ENCODE measurements at places on chromosomes 11 and 22. TPM values are rescaled to one million over a fixed set of nuclear protein-coding genes. Genes with fewer than 3 reads are reported as not detected.

- no peak for DNase-seq
These were observed 1082.0 kb upstream of the CNTN5 start for GRCh38 chr11:97938789-97939188.

DNA sequence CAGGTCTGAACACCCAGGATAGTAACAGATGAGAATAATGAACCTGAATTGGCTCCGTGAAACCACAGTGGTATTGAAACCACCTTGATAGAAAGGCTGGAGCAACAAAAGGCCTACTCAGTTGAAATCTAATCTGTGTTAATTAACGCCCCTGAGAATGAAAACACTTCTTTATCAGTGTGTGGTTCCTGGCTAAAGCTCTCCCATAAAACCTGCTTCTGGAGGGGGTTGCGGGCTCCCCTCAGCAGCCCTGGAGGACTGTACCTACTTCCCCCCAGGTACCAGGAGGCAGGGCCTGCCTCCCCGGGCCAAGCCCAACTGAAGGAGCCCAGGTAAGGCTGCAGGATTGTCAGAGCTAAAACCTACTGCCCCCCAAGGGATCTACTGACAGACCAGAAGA, 54.6 kb downstream of the PLEKHA7 start:
- DNase-seq, result no peak

DNA sequence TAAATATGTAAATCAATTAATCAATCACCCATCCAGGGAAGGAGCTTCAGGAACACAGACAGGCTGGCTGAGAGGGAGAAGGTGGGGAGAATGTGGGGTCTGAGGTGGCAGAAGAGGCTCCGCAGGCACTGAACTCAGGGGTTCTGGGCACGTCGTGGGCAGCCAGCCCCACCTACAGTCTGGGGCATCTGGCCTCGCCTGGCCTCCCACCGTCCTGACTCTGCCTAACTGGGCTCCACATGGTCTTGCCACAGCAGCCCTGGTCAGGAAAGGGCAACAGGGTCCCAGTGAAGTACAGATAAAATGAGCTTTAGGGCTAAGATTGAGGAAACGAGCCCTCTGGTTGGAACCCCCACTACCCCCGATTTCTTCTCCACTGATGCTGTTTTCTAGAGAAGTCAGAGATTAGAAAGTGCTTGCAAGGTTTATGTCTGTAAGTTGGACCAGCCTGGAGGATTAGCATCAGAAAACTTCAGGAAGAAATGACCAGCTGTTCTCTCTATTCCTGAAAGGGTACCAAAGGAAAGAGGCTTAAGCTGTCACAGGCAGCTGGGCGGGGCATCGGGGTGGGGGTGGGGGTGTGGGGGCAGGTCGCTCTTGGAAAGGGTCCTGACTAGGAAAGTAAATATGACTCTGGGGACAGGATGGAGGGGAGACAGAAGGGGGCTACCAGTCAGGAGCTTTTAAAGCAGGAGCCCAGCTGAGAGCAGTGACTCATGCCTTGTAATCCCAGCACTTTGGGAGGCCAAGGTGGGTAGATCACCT, 261.7 kb downstream of the BUD13 start:
- no peak for DNase-seq

- DNase-seq, result no peak
These were observed 10.9 kb upstream of the NEAT1 start for GRCh38 chr11:65411681-65412070.

DNA sequence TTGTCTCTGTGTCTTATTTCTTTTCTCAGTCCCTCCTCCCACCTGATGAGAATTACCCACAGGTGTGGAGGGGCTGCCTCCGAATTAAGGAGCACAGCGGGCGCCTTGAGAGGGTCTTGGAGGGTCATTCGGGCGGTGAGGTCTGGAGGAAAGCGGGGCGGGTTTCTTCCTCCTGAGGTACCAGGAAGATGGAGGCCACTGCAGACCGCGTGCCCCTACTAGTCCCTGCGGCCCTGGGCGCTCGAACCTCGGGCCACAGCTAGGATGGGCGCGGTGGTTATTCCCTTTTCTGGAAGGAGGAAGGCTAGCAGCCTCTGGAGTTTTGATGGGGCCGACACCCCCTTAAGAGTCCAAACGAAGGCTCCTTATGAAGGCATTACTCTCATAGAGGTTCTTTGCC, 5.5 kb upstream of the FAM111A start:
- no peak for DNase-seq

- DNase-seq, result no peak
These were observed 7.8 kb downstream of the SLC5A1 start for GRCh38 chr22:32050678-32051515.

DNA sequence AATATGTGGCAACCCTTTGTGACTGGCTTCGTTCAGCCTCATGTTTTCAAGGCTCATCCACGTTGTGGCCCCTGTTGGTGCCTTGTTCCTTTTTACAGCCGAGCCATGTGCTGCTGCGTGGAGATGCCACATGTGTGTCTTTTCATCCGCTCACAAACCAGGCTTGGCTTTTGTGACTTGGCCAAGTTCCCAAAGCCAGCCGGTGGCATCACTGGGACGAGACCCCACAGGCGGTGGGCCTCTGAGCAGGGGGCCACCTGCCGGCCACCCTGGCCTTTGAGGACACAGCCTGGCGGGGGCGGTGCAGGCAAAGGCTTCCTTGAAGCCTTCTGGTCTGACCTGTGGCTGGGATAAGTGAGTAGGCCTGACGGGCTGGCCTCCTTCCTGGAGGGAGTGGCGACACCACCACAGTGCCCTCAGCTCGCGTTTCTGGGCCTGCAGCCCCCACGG, 10.5 kb downstream of the GRK2 start:
- no peak for DNase-seq

DNA sequence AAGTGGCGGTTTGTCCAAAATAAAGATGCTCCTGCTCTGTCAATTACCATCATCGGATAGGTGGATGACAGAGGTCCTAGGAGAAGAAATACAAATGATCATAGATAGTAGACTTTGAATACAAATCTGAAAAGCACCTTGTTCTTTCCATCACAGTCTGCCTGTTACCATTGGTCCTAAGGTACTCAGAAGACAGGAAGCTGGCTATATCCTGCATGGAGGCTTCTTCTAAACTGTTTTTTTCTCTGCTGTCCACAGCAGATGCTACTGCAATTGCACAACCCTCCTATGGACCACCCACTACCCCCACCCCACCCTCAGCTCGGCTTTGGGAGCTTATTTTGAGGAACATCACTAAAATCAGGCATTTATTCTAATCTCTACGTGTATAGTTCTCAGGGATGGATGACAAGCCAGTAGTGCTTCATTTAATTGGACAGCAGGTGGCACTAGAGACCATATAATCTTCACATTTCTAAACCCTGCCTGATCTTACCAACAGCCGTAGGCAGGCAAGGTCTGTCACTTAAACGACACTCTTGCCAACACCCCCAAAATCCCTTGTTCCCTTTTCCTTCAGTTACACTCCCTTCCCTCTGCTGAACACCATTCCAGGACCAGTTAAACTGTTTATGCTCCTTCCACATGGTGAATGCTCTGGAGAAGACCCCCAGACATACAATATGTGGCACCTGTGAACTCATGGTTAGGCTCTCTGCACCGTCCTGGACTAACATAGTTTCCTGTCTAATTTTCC, 6.6 kb upstream of the PTS start:
- peak; percentile 50 for DNase-seq

DNA sequence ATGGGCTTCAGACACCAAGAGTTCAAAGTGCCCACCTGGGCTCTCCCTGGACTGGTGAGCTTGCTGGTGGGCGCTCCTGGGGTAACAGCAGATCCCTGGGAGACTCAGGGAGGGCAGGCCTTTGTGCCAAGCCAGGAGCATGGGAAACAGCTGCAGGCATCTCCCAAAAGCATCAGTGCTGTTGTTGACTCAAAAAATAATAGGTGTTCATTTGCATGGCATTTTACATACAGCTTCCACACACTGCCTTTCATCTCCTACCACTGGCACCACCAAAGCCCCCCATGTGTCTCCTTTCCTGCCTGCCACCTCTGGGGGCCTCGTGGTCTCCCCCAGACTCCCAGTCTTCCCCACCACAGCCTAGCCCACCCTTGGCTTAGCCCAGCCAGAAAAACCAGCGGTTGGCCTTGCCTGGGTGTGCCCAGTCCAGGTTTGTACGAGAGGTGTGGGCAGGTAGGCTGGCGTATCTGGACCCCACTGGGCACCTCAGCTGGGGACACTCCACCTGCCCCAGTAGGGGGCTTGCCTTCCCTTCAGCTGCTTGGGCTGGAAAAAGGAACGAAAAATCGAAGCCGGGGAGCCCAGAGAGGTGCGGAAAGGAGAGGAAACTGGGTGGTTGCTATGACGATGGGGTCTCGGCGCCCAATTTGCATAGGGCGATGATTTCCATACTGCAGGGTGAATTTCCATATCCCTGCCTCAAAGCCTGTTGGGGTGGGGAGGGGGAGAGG, 15.0 kb downstream of the POU2F3 start:
- peak; percentile 19 for DNase-seq

DNA sequence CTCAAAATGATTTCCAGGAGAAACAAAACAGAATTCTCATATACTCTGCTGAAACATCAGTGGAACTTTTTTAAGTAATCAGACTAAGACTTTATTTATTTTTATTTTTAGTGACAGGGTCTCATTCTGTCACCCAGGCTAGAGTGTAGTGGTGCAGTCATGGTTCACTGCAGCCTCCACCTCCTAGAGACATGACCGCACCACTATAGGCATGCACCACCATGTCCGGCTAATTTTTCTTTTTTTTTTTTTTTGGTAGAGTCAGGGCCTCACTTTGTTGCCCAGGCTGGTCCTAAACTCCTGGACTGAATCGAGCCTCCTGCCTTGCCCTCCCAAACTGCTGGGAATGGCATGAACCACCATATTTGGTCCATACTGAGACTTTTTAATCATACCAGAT, 42.9 kb downstream of the PRDM10 start:
- DNase-seq, result no peak

GRCh38 chr11:119794756-119795155, 65.8 kb upstream of the NECTIN1 start:
- no peak for DNase-seq

DNA sequence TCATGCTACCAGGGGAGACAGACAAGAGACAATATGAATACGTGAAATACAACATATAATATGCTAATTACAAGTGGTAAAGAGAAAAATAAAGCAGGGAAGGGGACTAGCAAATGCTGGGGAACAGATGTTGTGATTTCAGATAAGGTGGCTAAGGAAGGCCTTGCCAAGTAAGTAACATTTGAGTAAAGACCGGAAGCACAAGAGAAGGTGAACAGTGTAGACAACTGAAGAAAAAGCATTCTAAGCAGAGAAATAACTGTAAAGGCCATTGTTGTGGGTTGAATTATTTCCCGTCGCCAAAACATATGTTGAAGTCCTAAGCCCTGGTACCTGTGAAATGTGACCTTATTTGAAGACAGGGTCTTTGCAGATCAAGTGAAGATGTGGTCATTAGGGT, 63.7 kb upstream of the EED start:
- DNase-seq, result no peak

DNA sequence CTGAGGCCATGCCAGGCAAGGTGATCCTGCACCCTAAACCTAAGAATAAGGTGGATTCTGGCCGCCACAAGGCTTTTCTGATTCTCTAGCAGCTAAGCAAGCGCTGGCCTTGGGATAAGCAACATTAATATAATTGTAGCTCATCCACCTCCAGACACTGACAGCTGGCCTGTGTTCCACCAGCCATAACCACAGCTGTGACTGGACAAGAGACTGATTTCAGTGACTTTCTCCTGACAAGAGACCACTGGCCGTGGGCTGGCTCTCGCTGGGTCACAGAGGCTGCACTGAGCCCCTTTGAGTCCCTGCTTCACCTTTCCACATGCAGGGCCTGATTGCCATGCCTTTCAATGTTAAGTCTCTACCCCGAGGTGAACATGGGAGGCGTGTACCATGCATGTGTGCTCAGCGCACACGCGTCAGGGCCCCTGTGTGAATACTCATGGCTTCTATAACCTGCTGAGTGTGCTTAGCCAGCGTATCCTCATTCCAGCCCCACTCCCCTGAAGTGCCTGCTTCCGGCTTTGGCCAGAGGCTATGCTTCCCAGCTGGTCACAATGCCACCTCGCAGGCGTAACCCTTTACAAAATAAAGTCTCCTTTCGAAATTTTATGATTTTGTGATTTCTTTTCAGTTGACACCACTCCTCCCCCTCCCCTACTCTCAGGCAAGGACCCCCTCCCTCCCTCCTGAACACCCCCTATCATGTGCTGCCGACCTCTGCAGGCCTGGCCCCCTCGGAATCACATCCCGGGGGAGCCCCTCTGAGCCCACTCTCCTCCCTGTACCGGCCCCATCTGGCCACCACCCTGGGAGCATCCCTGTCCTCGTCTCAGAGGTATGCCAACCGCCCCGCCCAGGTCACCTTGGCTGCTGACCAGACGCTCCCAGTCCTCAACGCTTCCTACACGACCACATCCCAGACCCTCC, 128.1 kb downstream of the CTTN start:
- no peak for DNase-seq

DNA sequence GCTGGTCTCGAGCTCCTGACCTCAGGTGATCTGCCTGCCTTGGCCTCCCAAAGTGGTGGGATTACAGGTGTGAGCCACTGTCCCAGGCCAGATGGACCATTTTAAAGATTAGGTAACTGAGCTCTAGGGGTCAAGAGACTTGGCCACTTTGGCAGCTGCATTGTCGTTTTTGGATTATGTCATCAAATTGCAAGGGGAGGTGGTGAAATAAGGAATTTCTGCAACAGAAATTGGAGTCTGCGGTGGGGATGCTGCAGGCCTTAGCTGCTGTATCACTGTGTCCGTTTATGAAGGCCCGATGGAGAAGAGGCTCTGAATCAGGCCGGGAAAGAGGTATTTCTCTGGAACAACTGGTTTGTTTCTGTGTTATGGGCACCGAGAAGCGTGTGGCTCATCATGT, 34.6 kb downstream of the PTPRJ start:
- DNase-seq, result no peak

GRCh38 chr11:26087120-26087935, 244.6 kb upstream of the ANO3 start:
- DNase-seq, result no peak

RASD2 gene
- polyA plus RNA-seq, result 1.5 TPM

CDKN1C gene
- polyA plus RNA-seq, result 210 TPM

MIOX gene
- 18.2 TPM for polyA plus RNA-seq

CCDC88B gene
- 4.6 TPM for polyA plus RNA-seq

XRCC6 gene
- 314 TPM for polyA plus RNA-seq

GAL gene
- 0.18 TPM for polyA plus RNA-seq

MUC2 gene
- polyA plus RNA-seq, result 0.30 TPM

DGCR6 gene
- 11.7 TPM for polyA plus RNA-seq

CBLIF gene
- not detected for polyA plus RNA-seq

TBX1 gene
- 0.38 TPM for polyA plus RNA-seq

SESN3 gene
- polyA plus RNA-seq, result 71.4 TPM

SCGB2A2 gene
- polyA plus RNA-seq, result not detected

SUSD2 gene
- polyA plus RNA-seq, result 12.4 TPM

TOLLIP gene
- polyA plus RNA-seq, result 33.0 TPM

ZP1 gene
- not detected for polyA plus RNA-seq

Measured in left renal cortex interstitium (tissue), 4 donors.